Activated naive CD8-positive, alpha-beta T cell treated with anti-CD3 and anti-CD28 coated beads, Interleukin-2, amount 50 U/mL, for 16 hours (primary cell): ENCODE measurements at places on chromosomes 11 and 22.

- DNase-seq = no peak
These were observed 702.4 kb upstream of the LRRC4C start for GRCh38 chr11:42161886-42162285.

- no peak for DNase-seq
These were observed 21.1 kb downstream of the C11orf87 start for GRCh38 chr11:109443052-109443451.

GRCh38 chr11:100863080-100863581 is 176.0 kb downstream of the ARHGAP42 start:
- DNase-seq = no peak

GRCh38 chr22:27116312-27117086 is 459.1 kb downstream of the MIAT start:
- DNase-seq = no peak

DNA sequence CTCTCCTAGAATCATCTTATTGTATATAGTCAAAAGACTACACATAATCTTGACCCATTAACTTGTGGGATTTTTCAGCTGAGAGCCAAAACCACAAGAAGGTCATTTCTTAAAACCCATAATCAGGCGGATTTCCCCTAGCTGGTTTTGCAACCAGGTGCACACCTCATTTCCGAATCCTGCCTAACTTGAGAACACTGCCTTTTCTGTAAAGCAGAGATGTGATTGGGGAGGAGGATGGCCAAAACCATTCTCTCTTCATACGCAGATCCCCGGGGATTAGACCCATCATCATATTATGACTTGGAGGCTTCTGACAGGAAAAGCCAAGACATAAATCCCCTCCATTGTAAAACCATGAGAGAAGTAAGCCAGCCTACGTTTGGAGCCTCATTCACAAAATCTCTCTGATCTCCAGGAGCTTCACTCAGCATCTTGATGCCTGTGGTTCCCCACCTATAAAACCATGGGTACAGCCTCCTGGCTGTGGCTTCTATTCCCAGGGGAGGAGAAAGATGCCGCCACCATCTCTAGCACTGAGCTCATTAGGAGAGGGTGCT is 191.3 kb downstream of the KIF18A start:
- no peak for DNase-seq

DNA sequence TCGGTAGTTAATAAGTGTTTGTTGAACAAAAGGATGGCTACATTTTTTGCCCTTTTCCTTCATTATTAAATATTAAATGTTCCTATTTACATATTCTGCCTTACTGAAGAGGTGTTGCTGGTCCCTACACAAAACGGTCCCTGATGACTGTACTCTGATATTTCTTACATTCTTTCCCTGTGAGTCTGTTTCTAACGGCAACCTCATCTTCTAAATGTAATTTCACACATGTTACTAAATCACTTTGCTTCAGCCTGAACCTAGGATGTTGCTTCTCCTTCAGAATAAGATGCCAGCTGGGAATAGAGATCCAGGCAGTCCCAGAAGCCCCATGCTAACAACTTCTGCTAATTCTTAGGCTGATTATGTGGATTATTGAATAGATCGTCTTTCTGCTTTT is 50.3 kb downstream of the SPON1 start:
- no peak for DNase-seq

DNA sequence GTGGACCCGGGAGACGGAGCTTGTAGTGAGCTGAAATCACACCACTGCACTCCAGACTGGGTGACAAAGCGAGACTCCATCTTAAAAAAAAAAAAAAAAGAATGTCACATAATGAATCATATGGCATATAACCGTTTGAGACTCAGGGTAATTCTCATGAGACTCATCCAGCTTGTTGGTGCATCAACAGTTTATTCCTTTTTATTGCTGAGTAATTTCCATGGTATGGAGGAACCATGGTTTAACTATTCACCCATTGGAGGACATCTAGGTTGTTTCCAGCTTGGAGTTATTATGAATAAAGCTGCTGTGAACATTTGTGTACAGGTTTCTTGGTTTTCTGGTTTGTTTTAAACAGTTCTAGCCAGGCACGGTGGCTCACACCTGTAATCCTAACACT is 25.3 kb downstream of the PPARA start:
- DNase-seq = no peak

- peak; percentile 41 for DNase-seq
These were observed 13.3 kb upstream of the PPP6R3 start for GRCh38 chr11:68447015-68447801.

DNA sequence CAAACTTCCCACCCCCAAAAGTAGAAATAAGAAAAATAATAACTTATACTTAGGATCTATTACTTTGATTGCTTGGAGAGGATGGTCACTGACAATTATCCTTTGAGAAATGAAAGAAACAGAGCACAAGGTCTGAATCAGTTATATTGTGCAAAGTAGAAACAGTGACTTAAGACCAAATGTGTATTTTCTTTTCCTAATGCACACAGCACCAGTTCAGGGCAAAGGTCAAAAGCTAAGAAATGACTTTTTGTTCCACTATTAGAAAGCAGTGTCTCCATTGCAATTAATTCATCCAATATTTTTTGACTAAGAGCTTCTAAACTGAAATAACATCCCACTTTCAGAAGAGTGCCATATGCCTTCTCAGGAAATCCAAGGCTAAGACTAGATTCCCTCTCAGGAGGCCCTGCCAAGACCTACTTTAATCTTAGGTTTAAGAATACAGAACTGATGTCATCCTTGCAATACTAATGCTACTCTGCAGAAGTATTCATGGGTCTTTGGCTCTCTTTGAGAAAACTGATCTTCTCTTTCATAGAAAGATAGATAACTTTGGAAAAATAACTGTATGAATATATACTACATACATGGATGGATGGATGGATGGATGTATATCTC is 147.0 kb downstream of the APOL5 start:
- no peak for DNase-seq

GRCh38 chr11:62725646-62726045 is 1.6 kb downstream of the HNRNPUL2 start:
- DNase-seq = no peak

DNA sequence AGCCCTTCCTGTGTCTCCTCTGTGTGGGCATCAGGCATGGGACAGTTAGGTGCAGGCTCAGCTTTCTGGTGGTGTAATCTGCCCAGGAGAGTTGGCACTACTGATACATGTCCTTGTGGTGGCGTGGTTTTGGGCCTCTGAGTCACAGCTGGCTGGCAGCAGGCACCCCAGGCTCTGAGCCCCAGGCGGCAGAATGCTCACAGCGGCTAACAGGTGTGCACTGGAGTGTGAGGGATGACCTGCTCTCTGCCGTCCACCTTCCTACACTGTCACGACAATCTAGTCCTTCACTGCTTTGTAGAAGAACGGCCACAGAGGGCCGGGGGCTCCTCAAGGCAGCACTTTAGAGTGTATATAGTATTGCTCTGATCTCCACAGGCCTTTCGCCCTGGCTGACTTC is 100.3 kb upstream of the PITPNB start:
- no peak for DNase-seq

DNA sequence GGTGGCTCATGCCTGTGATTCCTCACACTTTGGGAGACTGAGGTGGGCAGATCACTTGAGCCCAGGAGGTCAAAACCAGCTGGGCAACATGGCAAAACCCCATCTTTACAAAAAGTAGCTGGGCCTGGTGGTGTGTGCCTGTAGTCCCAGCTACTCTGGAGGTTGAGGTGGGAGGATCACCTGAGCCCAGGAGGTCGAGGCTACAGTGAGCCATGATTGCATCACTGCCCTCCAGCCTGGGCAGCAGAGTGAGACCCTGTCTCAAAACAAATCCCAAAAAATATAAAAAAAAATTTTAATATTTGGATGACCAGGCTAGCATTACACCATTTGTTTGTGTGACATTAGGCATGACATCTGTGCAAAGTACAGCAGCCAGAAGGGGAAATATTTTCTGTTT is 49.7 kb upstream of the CTTN start:
- no peak for DNase-seq

- DNase-seq = no peak
These were observed 19.3 kb downstream of the CACNA1I start for GRCh38 chr22:39589875-39590274.

- no peak for DNase-seq
These were observed 6.2 kb downstream of the TBX1 start for GRCh38 chr22:19766511-19767426.

- DNase-seq = no peak
These were observed 110.8 kb downstream of the GRIK4 start for GRCh38 chr11:120622189-120622875.

DNA sequence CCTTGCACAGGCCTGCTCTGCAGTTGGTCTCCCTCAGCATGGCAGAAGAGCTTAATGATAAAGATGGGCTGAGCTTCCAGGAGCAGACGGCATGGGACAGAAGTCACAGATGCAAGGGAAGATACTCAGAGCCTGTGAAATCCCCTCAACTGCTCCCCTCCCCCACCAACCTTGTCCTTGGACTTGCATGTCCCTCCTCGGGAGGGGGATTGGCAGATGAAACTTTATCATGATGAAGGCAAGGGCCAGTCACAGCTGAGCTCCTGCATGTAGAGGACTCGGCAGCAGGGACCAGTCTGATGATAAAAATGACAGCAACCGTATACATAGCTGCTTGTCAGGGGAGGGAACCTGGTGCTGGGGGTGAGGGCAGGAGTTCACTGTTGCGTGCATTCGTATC is 6.8 kb upstream of the SLC22A8 start:
- no peak for DNase-seq

- no peak for DNase-seq
These were observed 1527.9 kb downstream of the BRD1 start for GRCh38 chr22:48299801-48300200.

- no peak for DNase-seq
These were observed 16.0 kb upstream of the ADORA2A start for GRCh38 chr22:24411256-24412004.

- no peak for DNase-seq
These were observed 42.1 kb downstream of the PPARA start for GRCh38 chr22:46192210-46192993.

GRCh38 chr22:20046730-20047129 is 25.8 kb downstream of the TANGO2 start:
- DNase-seq = no peak

DNA sequence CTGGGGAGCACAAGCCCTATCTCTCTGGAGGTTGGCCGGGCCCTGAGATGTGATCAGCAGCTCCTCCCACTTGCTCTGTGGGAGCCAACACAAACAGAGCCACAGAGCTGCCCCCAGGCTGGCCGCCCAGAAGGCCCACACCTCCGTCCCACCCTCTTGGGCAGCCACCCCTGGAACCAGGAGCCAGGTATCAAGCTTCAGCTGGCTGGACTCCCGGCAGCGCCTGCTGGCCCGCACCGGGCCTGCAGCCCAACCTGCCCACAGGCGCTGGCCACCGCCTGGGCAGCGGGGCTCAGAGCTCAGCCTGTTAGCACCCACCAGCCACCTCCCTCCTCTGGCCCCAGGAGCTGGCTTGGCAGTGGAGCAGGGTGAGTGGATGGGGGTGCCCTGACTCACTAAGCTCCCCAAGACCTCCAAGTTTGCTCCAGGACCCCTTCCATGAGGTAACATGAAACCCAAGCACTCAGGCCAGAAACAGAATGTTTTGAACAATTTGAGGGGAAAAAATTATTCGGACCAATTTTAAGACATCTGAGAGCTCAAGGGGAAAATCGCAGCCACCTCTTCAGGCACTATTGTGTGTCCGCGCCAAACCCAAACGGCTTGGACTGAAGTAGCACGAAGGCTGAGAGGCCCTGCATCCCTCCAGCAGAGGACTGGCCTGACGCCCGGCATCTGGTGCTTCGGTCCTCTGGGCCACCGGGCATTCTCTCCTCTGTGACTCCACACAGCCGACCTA is 450.8 kb downstream of the SOX6 start:
- DNase-seq = no peak

DNA sequence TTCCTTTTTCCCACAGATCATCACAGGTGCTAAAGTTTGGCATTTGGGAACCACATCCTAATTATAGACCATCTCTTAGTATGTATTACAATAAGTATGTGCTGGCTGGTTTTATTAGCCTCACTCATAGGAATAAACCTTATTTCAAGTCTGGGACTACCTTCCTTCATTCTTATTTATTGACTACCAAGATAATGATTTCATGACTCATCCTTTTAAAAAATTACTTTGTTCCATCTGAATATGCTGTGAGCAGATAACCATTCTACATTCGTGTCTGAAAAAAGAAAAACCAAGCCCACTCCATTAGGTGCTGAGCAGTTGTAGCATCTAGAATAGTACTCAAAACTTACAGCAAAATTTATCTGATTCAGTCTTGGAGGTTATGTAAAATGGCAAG is 12.3 kb downstream of the TNRC6B start:
- DNase-seq = no peak

DNA sequence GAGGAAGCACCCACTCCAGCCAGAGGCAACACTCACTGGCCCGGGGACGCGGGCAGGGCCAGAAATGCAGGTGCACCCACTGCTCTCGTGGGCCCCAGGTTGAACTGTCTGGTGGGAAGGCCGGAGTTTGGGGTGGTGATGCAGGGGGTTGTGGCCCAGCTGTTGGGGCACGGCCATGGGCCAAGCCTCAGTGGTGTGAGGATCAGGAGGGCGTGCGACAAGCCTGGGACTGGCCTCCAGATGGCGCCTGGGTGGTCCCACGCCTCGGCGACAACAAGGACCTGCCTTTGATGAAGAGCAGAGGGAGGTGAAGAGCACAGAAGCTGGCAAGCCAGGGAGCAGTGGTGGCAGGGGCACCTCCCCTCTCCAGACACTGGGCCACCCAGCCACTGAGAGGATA is 240.8 kb downstream of the BRD1 start:
- DNase-seq = no peak

GRCh38 chr22:23754980-23755636 is 883 bp upstream of the VPREB3 start:
- DNase-seq = no peak

DNA sequence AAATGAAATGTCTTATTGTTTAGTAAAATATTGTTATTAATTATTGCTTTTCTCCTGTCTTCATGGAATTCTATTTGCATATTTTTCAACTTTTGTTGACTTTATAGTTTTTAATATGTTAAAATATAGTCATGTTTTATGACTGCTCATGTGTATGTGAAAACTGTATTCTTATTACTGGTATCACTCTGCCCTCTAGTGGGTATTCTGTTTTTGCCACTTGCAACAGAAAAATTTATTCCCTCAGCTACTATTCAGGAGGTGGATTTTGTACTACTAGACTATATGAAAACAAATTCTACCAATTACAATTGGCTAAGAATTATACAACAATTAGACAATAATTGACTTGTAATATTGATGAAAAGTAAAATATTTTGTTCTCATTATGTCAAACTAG is 45.0 kb downstream of the OR4C6 start:
- no peak for DNase-seq

- no peak for DNase-seq
These were observed 51.8 kb downstream of the SYN3 start for GRCh38 chr22:33006220-33006954.

DNA sequence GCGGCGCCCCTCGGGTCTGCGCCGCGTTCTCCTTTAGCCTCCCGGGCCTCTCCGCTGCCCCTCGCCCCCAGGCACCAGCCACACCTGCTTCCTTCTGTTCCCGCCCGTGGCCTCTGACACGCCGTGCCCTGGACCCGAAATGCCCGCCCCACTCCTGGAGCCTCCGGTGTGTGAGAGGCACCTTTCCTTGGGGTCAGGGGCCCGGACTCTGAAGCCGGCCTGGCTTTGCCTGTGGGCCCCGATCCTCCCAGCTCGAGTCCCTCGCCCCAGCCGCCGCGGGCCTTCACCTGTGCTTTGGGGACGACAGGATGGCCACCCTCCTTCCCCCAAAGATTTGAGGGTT is 661 bp upstream of the CDPF1 start:
- no peak for DNase-seq

- DNase-seq = no peak
These were observed 18.3 kb downstream of the CYTH4 start for GRCh38 chr22:37300551-37301017.
